ENCODE measurements at places on chromosomes 5 and 9.

GRCh38 chr5:109485030-109485429 lies 75.3 kb upstream of the PJA2 start:
- DNase-seq = no peak

- no peak for DNase-seq
Measured at GRCh38 chr5:149924486-149924885, 20.1 kb downstream of the PDE6A start.

- no peak for DNase-seq
Measured at GRCh38 chr5:75510836-75511434, 494 bp downstream of the CERT1 start.

DNA sequence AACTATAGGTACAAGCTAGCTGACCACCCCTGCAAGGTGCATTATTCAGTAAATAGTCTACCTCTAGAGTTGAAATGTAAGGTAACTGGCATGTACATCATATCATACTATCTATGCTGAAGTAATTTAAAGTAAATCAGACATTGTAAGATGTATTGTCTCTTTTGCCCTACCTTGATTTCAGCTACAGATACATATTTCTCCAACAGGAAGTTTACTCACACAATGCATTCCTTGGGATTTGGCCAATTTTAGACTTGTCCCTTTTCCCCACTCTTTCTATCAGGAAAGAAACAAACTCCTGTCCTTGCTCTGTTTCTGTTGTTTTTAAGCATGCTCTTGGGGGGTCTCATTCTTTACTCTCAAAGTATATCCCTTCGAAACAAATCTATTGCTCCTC lies 58.5 kb upstream of the TSLP start:
- no peak for DNase-seq

DNA sequence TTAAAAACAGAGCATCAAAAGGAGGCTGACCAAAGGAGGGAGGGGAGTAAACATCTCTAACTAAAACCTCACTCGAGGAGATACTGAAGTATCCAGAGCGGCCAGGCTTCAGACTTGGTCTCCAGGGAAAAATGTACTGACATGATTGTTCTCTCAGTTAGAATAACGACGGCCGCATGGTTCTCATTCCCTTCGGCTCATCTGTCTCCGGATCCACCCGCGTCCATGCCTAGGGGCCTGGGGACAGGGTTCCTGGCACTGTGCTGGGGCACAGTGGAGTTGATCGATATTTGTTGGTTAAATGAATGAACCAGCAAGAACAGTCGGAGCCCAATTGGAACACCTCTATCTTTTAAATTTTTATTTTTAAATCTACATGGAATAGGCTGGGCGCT lies 167.1 kb upstream of the PHYKPL start:
- DNase-seq = no peak

- DNase-seq = no peak
Measured at GRCh38 chr9:116480700-116481099, 206.4 kb upstream of the TRIM32 start.

GRCh38 chr9:97755618-97756267 lies 58.6 kb upstream of the XPA start:
- no peak for DNase-seq

GRCh38 chr9:19677924-19678323 lies 110.9 kb downstream of the SLC24A2 start:
- no peak for DNase-seq

GRCh38 chr5:4363045-4363444 lies 767.4 kb downstream of the IRX1 start:
- DNase-seq = no peak

DNA sequence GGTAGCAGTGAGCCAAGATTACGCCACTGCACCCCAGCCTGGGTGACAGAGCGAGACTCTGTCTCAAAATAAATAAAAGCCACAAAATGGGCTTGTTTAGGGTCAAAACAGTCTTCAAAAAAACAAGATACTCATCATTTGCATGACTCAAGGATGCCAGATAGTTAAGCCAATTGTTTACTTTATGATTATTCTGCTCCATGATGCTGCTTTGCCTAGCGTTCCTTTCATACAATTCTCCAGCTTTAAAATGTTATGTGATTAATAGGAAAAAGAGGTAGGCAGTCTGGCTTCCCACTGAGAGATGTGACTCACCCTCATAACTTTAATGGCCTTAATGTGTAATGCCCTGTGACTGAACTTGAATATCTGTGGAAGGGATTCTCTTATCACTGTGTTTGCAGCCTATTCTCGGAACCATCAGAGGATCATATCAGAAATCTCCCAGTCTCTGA lies 364.6 kb upstream of the TRPC7 start:
- DNase-seq = no peak

- no peak for DNase-seq
Measured at GRCh38 chr5:159969966-159970365, 39.0 kb upstream of the TTC1 start.

DNA sequence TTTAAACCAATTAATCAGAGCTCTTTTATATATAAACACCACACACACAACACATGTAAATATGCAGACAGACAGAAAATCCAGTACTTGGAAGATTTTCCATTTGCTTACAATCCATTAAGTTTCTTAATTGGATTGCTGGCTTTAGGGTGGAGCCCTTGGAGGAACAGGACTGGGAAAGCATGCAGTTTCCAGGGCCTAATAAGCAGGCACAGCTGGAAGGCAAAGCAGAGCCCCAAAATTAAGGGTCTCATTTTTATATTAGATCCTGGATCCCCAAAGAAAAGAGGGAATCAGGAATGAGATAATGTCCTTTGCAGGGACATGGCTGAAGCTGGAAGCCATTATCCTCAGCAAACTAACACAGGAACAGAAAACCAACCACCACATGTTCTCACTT lies 13.1 kb upstream of the SMC2 start:
- DNase-seq = no peak

DNA sequence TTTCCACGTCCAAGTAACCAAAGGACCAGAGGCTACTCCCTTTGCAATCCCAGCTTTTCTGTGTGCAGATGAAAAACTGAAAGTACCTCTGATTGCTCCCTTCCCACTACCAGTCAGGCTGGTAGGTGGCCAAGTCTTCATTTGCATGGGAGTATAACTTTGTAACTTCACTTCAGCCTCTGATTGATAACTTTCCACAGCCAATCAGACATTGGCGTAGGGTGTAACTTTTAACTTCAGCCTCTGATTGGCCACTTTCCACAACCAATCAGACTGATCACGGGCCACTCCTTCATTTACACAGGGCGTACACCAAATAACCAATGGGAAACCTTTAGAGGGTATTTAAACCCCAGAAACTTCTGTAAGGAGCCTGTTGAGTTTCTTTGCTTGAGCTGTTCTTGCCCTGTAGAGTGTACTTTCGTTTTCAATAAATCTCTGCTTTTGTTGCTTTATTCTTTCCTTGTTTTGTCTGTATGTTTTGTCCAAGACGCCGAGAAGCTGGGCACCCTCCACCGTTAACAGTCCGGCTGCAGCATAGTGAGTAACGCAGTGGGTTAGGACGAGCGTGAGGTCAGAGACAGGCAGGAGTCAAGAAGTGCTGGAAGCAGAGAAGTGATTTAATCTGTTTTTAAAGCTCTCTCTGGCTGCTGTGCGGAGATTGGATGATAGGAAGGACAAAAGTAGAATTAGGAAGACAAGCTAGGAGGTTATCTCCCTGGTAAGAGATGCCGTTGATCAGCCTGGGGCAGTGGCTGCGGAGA lies 3.5 kb upstream of the EXOSC2 start:
- DNase-seq = no peak

DNA sequence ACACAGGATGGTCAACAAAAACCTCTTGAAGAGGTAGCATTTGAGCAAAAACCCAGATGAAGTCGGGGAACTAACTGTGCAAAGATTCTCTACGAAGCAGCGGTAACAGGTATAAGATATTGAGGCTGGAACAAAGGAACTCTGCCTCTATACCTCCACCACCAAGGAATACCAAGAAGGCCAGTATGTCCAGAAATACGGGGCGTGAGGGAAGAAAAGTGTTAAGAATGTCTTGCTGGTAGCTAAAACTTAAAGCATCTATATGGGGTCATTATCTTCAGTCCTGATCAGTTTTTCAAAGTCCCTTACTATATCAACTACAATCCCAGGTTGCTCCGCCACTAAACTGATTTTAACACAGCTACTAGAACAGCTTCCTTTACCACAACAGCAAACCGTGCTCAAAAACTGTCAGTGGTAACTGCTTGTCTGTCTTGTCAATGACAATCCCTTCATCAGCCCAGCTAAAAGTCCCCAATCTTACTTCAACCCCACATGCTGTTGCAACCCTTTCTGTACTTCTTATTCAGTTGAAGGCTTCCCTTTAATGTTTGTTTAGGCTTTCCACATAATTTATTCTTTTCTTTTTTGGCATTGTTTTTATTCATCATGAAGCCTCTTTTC lies 9.4 kb downstream of the PAM start:
- no peak for DNase-seq

DNA sequence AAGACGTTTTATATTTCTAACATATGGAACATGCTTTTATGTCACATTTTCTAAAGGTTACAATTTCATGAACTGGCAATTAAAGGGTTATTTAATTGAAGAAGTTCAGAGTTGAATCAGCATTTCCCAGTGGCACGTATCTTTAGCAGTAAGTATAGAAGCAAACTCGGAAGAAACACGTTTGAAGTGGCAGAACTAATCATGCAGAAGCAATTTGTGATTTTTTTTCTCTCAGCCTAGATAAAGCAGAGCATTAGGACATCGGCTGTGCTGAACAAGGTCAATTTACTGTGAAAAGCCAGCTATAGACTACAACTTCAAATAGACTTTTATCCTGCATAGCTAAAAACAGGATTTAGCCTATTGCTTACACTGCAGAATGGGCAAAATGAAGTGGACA lies 104.7 kb downstream of the ISL1 start:
- no peak for DNase-seq

DNA sequence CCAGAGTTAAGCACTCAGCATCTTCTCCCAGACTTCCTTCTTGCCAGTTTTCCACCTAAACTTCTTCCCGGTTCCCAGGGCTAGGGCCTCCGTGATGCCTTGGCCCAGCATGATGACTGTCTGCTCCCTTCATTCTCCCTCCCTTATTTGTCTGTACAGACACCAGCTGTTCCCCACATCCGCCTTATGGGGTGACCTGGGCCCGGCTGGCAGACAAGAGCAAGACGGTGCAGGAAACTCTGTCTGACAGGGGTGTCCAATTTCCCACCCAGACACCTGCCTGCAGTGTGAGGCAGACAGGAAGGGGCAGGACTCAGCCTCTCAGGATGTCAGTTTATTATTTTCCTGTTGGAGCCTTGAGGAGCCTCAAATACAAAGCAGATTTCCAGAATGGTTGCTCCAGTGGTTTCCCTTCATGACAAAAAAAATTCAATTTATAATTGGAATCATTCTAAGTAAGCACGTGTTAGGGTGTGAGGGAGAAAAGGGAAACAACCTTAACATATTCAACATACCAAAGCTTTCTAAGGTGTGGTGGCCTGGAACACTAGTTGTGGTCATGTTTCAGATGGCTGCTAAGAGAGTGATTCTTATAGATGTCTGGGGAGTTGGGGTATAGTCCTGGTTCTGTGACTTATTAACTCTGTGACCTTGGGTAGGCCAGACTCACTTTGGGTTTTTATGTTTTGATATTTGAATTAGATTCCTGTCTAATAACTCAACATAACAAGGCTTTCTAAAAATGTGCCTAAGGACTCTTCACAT lies 234.5 kb downstream of the PAPPA start:
- no peak for DNase-seq
